ENCODE measurements at places on chromosomes 6 and 20.

GRCh38 chr6:136511397-136511796 lies 38.8 kb downstream of the MAP7 start:
- DNase-seq: no peak

- DNase-seq: peak; percentile 1
Observed at GRCh38 chr6:136503303-136504029, 46.8 kb downstream of the MAP7 start.

GRCh38 chr20:37729909-37730308 lies 36.1 kb downstream of the CTNNBL1 start:
- no peak for DNase-seq

GRCh38 chr6:144340541-144341371 lies 55.6 kb downstream of the UTRN start:
- DNase-seq: no peak

DNA sequence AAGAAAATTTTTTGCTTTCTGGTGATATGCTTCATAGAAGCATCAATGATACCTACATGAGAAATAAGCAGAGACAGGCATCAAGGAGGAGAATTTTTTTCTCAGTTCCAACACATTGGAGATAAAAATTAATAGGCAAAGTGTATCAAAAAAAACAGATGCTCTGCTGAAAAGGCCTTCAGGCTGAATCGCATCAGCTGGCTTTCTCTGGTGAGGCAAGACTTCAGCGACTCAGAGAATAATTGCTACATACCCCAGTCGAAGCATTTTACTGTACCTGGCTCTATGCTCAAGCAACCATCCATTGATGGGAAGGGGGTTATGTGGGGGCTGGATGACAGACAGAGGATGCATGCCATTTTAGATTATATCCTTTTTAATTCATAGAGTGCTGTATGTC lies 415.1 kb downstream of the TFAP2A start:
- DNase-seq: no peak

- DNase-seq: no peak
Observed at GRCh38 chr20:45096781-45097180, 4.1 kb downstream of the KCNS1 start.

DNA sequence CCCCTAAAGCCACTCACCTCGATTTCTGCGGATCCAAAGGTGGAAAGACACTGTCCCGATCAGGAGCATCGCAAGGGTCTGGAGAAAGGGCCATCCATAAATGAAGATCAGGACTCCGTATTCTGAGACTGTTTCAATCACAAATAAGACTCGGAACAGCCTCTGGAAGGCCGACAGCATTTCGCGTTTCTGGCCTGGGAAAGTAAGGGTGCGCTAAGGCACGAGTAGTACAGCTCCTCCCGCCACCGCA lies 44.6 kb downstream of the DPPA5 start:
- no peak for DNase-seq

DNA sequence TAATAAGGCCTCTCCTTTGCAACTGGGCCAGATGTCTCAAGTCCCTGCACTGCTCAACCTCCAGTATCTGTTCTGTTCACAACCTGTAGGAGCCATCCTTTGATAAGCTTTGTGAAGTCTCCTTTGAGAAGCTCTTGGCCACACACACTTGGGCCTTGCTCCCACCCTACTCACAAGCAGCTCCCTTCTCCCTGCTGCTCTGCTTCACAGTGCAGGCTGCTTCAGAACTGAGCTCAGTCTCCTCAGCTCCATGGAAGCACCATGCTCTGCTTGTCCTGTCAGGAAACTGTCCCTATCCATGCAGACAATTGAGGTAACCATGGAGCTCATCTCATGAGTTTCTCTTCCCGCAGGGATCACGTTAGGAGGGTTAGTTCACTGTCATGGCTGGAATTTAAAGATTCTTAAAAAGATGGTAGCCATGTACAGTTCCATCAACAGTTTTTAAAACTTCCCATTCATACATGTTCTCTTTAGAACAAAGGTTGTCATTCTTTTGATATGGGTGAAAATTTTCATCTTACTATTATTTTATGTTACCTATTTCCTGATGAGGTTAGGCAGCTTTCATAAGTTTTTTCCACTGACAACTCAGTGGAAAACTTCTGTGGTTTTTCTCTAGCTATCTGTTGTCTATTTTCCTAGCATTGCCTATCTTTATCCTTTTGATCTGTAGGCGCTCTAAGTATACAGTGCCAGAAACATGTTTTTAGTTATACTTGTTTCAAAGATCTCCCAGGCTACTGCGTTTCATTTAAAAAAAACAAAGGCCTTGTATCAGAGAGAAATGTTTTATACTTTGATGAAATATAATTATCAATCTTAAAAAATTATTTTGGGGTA lies 62.6 kb downstream of the AK9 start:
- DNase-seq: no peak

GRCh38 chr6:14082771-14083170 lies 34.8 kb upstream of the CD83 start:
- no peak for DNase-seq

DNA sequence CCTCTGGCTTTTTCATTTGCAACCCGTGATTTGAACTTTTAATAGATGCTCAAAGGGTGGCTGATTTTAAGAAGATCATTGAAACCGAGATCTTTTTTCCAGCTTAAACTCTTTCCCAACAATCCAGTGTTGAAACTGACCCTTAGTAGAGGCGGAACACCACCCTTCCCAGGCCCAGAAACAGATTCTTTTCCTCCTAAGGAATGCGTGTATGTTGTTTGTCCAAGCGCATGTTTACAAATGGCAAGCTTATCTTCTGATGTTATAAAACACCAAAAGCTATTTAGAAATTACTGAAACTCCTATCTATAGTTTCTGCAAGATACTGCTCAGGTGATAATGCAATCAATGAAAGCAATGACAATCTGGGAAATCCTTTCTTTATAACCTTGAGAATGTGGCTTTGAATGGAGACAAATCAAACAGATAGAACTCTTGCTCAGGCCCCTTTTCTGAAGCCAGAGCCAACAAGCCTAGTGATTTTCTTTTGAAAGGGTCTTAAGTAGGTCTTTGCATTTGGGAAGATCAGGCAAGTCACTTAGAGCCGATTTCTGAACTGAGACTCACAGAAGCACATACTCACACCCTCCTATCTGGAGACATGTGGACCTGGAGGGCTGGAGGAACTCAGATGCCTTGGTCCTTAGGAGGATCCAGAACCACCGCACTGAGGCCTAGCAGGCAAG lies 9.1 kb downstream of the BANF2 start:
- DNase-seq: no peak

DNA sequence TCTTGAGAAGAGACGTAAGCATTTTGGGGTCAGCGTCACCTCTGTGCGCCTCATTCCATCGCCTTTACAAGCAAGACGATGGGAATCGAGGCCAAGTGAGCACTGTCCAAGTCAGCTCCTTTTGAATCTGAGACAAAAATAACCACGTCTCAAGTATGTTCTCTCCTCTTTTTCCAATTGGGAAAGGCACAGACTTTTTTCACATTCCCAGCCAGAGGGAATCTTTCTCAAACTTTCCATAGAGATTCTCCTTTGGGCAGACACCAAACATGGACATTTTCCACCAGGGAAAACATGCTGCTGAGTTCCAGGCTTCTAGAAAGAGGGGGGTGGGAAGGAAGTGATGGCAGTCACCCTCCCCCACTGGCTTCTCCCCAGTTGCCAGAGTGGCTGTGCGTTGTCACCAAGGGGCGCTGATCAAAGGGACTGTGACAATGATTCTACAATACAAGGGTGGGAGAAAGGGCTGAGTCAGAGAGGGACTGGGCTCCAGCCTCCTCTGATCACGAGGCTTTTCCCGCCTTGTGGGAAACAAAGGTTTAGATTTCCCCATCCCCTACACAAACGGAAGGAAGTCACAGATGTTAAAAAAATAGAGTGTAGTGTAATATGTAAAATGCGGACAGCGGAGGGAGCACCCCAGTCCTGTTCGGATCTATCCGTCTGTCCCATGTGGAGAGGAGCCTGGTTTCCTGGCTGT lies 281.9 kb upstream of the RNF24 start:
- no peak for DNase-seq

DNA sequence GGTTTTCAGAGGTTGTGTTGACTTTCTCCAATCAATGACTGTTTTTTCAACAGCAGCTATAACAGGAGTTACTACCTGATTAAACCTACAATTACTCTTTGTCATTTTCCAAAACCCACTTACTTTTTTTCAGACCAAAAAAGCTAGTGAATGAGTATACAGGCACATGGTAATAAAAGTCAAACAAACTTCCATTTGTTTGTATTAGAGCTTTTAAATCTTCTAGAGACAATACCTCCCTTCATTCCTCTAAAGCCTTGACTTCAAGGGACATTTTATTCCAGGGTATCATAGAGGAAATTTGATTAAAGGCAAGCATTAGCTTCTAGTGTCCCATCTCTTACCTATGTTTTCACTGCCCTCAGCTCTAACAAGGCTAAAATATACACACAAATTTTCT lies 52.7 kb downstream of the IL22RA2 start:
- no peak for DNase-seq

GRCh38 chr20:4944518-4945313 lies 56.6 kb downstream of the SLC23A2 start:
- DNase-seq: no peak

DNA sequence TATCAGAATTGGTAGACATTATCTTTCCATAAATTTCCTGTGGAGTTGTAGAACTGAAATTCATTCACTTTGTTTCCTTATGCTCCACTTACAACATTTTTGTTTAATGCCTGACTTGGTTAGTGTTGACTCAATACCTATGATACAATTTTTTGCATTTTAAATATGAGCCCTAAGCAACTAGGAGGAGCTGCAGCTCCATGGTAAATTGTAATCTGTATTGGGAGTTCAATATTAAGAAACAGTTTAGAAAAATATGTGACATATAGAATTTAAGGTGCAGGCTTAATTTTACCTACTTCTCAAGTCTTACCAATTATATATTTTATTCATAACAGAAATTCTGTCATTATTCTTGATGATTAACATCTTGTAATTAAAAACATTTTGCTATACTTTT lies 868.3 kb downstream of the EYS start:
- DNase-seq: peak; percentile 56

GRCh38 chr6:116508527-116508926 lies 2.9 kb upstream of the CALHM5 start:
- DNase-seq: no peak

GRCh38 chr20:6636209-6637159 lies 131.0 kb upstream of the BMP2 start:
- peak; percentile 30 for DNase-seq

- no peak for DNase-seq
Observed at GRCh38 chr6:16947375-16948015, 154.4 kb upstream of the STMND1 start.

GRCh38 chr20:62088258-62089127 lies 22.8 kb upstream of the TAF4 start:
- DNase-seq: no peak

DNA sequence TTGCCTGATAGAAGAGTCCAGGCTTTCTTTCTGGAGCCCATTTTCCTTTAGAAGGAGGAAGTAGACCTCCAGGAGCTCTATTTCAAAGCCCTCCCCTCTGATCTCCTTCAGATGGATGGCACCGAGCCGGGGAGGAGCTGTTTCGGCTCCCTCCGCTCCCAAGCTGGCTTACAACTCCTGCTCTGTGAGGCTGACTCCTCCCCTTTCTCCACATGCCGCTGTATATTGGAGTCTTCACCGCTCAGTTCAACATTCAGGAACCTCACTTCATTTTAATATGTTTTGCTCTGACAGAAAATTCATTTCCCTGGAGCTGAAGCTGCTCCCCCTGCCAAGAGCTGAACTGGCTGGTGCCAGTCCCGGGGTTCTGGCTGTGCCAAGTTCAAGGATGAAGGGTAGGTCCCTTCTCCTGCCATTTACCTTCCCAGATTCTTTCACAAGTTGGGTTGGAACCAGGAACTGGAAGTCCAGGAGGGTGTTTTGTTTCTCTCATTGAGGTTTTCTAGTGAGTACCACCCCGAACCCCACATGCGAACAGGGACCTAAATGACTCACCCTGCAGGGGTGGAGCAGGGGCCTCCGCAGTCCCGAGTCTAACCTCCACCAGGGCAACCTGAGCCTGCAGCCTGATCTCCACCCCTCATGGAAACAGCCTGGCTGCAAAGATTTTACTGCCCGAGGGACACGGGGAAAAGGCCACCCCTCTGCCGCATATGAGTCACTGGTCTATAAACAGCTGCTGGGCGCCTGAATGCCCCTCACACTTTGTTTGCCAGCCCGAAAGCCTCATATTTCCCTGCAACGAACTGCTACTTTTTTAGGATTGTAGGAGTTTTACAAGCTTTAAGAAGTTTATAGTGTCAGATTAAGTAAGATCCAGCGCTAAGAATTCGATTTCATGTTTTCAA lies 68.6 kb upstream of the FOXA2 start:
- no peak for DNase-seq

DNA sequence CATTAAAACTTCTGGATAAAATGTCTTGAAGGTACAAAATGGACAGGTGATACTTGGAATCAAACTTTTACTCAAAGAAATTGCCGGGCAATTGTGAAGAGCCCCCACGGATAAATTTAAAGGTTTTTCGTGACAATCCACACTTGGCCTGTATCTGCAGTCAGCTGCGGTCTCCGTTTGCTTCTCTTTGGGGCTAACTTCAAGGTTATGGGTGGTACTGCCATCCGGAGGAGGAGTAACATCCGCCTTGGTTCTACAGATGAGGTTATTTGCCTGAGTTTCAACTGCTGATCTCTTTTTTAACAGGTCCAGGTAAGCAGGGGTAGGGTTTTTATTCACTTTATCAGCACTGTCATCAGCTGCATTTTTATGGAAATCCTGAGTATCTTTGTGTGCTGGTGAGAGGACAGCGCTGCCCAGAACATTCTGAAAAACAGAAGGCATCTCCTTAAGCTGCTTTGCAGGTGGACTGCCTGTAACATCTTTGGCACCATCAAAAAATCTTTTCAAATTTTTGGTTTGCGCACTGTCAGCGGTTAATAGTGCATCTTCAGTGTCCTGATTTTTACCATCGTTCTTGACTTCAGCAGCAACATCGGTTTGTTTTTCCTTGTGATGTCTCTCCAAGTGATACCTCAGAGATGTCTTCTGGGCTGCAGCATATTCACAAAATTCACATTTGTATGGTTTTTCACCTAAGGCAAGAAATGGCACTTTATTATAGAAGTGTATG lies 16.9 kb downstream of the ZNF217 start:
- no peak for DNase-seq

Measured in NCI-H2081 (cell line).